ENCODE measurements at places on chromosomes 5 and 9.

DNA sequence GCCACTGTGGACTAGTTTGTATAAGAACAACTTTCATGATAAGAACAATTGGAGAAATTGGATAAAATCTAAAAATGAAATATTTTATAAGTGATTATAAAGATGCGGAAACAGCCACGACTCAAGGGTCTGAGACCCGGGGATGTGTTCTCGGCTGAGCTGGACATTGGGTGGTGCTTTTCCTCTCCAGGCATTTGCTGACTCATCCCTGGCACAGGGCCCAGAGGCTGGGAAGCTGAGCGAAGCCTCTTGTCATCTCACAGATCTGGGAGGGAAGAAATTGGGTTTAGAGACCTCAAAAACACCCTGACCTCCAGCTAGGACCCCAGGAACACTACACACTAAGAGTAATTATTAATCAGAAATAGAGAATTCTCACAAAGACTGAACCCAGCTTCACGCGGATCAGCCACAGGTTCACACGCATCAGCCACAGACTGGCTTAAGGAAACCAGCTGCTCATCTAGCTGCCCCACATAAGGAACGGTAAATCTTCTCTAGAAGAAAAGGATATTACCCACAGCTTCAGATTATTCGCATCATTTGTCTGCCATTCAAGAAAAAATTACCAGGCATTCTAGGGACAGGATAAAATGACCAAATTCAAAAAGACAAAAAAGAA lies 2.8 kb upstream of the OR2V1 start:
- DNase-seq = no peak

- DNase-seq = no peak
These were observed 85.2 kb downstream of the SPRY4 start for GRCh38 chr5:142239394-142240159.

DNA sequence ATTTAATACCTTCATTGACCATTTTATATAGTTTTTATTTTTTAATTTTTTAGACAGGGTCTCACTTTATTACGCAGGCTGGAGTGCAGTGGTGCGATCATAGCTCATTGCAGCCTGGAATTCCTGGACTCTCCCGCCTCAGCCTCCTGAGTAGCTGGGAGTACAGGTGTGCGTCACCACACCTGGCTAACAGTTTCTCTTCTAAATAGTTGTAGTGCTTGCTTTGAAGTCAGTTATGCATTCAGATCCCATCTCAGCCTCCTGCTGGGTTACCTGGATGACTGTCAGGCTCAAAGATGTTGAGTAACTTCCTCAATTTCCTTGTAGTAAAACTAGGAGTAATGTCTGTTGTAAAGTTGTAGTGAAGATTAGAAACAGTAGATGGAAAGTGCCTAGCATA lies 21.4 kb downstream of the SNX18 start:
- no peak for DNase-seq

GRCh38 chr5:107542428-107542827 lies 128.3 kb downstream of the EFNA5 start:
- DNase-seq = no peak

GRCh38 chr5:174384509-174384947 lies 339.0 kb downstream of the NSG2 start:
- DNase-seq = no peak

DNA sequence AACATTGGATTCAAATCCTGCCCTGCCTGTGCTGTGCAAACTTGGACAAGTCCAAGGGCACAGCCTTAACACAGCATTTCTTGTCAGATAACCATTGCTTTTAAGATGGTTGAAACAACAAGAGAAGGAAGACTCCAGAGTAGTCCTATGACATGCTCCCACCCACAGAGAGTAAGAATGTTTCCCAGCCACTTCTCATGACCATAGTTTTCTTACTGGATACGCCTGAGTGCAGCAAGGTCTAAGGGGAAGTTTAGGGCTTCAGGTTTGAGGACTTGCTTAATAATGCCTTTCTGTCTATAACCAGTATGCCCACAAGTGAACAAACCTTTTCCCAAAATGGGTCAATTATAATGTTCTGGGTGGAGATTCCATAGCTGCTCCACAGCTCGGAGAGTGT lies 126.4 kb downstream of the SLF1 start:
- DNase-seq = no peak

DNA sequence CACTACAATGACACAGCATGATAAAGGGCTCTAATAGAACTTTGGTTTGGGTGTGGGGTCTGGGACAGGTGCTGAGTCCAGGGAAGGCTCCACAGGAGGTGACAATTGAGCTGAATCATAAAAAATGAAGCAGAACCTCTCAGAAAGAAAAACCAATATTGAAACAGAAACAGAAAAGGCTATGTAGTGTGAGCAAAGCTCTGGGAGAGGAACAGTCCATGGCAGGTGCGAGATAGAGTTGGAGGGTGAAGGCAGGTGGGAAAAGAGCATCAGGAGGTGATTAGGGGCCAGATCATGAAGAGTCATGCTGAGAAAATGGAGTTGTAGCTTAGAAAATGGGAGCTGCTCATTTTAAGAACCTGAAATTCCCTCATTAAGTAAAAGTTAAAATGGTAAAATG lies 164.9 kb downstream of the KCTD16 start:
- DNase-seq = no peak

- no peak for DNase-seq
These were observed 311.5 kb downstream of the COX7C start for GRCh38 chr5:86929123-86929766.

GRCh38 chr9:76519075-76519835 lies 60.3 kb downstream of the GCNT1 start:
- no peak for DNase-seq

DNA sequence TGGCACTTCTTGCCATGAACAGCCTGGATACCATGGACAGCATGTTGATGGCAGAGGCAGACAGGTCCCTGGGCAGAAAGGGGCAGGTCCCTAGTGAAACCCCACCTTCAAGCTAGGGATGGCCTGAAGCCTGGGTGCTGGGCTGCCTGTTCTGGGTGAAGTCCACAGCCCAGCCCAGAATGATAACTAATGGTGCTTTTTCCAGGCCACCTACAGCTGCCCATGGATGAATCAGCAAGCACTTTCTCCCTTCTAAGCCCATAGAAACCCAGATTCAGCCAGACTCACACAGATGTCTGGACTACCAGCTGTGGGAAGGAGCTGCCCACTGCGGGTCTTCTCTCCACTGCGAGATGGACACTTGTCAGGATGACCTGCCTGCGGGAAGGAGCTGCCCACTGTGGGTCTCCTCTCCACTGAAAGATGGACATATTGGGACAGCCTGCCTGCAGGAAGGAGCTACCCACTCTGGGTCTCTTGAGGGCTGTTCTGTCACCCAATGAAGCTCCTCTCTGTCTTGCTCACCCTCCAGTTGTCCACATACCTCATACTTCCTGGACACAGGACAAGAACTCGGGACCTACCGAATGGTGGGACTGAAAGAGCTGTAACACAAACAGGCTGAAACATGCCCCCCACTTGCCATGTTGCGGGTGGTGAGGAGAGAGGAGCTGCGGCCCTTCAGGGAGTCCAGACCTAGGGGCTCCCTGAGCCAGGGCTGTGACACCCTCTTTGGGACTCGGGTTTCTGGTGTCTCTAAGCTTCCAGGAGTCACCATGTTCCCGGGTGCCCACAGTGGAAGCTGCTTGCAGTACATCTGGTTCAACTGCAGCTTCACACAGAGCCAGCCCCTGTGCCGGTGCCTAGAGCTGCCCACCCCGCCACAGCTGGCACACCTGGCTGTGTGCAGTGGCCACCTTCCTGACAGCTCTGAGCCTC lies 60.7 kb upstream of the SYNPO start:
- DNase-seq = no peak

DNA sequence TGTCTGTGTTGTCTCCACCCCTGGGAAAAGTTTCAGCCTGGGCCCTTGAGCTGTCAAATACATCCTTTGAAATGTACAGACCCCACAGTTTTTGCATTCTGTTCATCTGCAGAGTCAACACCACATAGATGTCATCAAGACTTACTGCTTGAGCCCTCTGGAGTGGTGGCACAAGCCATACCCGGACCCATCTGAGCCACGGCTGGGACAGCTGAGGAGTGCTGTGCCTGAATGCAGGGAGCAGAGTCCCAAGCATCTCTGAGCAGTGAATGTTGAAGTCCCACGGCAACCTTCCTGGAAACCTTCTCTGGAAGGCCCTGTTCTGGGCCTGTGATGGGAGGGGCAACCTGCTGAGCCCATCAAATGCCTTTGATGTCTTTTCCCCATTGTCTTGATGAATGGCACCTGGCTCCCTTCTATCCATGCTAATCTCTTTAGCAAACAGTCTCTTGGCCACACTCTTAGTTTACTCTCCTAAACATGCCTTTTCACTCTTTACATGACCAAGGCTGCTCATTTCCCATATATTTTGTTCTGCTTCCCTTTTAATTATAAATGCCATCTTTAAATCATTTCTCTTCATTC lies 92.5 kb downstream of the ATPSCKMT start:
- no peak for DNase-seq

DNA sequence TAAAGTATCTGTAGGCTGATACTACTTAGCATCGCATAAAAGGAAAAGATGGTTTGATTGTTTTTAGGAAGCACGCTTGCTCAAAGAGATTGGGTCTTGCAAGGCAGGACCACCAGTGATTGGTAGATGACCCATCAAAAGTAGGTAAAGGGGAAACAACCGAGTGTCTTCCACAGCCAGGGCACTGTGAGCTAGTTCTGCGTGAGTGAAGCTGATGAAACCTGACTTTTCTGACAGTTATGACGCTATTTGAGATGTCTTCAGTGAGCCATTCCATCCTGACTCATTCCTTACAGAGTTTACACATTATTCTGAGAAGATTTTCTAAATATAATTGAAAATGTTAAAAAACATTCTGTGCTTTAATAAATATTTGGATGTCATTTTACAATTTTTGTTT lies 49.7 kb downstream of the BASP1 start:
- no peak for DNase-seq

DNA sequence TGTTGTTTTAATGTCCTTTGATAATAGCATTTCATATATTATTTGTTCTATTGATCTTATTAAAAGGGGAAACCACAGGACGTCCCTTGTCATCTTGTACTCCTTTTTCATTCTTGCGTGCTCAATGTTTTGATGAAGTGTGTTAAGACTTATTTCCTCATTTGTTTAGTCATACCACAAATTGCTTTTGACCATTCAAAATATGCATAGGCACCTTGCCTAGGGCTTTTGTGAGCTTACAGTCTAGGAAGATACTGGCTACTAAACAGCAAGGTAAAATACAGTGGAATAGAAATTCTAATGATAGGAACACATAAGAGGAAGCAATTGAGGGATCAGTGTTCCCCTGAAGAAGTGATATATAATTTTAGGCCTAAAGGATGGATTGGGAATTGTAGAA lies 190.3 kb downstream of the WDR70 start:
- DNase-seq = no peak

DNA sequence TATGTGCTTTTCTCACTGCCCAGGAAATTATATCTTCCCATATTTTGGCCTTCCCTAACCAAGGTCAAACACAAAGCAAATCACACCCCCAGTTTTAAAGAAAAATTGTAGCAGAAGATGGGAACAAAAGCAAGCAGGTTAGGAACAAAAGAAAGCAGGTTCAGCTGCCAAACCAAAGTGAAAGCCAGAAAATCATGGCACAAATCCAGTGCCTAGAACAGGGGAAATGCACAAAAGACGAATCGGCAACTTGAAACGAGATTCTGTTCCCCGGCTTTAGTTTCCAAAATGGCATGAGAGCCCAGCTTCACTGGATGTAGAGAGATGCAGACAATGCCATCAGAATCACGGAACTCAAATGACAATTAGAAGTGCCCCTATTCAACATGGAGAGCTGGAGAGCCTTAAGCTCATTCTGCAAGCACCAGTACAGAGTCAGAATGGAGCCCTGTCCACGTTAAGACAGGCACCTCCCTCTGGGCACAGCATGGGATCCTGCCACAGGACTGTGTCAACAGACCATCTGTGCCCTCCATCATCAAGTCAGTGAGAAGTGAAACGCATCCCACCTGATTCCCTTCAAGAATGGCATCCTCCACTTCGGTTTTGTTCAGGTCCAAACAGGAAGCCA lies 13.8 kb downstream of the DNAH5 start:
- no peak for DNase-seq

DNA sequence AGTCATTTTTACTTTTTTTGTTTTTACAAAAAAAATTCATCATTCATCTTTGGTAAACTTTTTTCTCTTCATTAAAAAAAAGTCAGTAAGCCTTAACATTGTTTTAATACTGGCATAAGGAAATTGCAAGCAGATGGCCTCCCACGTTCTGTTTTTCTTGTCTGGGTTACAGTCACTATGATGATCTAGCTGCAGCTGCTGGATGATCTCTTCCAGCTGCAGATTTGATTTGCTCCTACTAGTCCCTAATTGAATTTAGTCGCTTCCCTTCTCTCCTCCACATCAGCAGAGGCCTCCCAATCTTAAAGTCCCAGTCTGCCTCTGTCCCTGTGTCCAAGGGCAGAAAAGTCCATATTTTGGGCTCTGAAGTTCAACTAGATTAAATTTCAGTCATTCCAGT lies 106.8 kb upstream of the PTGER4 start:
- no peak for DNase-seq

DNA sequence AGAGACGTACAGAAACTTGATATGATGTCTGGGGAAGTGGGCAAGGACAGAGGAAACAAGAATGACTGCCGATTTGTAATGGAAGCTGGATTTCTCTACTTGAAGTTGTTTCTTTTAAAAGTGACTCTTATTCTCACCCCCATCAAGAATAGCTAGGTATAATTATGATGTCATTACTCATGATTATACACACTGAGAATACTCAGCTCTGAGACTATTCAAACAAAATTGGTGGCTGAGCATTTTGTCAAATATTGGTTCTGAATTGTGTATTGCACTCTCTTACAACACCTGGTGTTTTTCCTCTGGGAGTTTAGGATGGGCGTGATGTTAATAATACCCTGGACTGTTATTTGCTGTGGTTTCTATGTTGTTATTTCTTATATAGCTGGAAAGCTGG lies 46.3 kb downstream of the MAST4 start:
- DNase-seq = no peak

DNA sequence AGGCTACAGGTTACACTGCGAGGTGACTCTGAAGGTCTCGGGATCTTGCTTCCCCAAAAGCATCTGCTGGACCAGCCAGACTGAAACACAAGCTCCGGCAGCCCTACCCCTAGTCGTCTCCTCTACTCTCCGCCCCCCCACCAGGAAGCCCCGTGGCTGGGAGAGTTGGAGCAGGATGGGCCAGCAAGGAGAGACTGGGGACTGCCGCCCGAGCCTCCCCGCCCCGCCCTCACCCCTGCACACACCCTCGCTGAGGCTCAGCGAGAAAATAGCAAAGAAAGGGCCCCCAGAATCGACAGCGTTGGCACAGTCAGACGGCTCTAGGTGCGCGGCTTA lies 1.3 kb downstream of the TRIM7 start:
- DNase-seq = no peak

GRCh38 chr5:150645070-150645700 lies 4.7 kb downstream of the SYNPO start:
- DNase-seq = no peak

GRCh38 chr5:143126174-143127019 lies 277.1 kb downstream of the NR3C1 start:
- DNase-seq = no peak

DNA sequence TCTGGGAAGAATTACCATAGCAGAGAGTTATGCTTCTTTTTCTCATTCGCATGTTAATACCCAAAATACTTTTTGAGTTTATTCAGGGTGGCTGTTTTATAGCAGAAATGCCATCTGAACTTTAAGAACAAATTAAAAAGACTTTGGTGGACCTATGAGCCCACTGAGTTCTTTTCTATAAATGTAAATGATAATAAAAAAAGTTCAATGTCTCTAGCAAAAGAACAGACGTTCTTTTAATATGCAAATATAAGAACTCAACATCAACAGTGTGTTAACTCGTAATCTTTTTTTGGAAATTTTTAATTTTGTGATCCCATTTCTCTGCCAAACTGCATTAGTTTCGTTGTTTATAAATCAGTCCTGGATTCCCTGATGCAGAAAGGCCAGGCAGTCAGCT lies 1283.0 kb upstream of the NUDT12 start:
- DNase-seq = no peak

- DNase-seq = no peak
These were observed 746.3 kb upstream of the RIOK2 start for GRCh38 chr5:97929383-97929782.

All from stimulated activated CD8-positive, alpha-beta memory T cell treated with anti-CD3 and anti-CD28 coated beads, Interleukin-2, amount 100 ng/mL, for 1 hour (primary cell).